IMR-90 (cell line): ENCODE measurements at places on chromosomes 7 and 10. TPM values are rescaled to one million over a fixed set of nuclear protein-coding genes. Genes with fewer than 3 reads are reported as not detected.

The ZPBP gene
- total RNA-seq: not detected in 2 replicates

The CLEC2L gene
- total RNA-seq: not detected in 2 replicates

The TASOR2 gene
- total RNA-seq: 53.6 and 64.7 TPM in 2 replicates

The PLEKHS1 gene
- not detected in 2 replicates for total RNA-seq

The RPS24 gene
- total RNA-seq: 1,664 and 2,173 TPM in 2 replicates

The WDR86 gene
- not detected in 2 replicates for total RNA-seq

The SFR1 gene
- total RNA-seq: 1.6 and 5.6 TPM in 2 replicates

The HTR7 gene
- 0.56 and 0.72 TPM in 2 replicates for total RNA-seq

GRCh38 chr10:112815269-112816032 is 134.6 kb upstream of the TCF7L2 start:
- DNase-seq: peak; percentile 67

DNA sequence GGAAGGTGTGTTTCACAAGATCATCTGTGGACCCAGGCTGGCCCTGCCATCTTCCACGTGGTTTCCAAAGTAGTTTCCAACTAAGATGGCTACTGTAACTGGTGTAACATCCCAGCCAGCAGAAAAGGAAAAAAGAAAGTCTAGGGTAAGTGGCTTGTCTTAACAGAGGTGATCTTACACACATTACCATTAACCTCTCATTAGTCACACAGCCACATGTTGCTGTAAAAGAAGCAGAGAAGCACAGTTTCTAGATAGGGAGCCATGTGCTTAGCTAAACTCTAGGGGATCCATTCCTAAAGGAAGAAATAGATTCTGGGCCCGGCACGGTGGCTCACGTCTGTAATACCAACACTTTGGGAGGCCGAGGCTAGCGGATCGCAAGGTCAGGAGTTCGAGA is 54.3 kb downstream of the ZNF438 start:
- DNase-seq: peak; percentile 47

- peak; percentile 8 for DNase-seq
These were observed 225.1 kb downstream of the TFEC start for GRCh38 chr7:115805458-115805857.

GRCh38 chr10:56698506-56698905 is 337.4 kb upstream of the ZWINT start:
- DNase-seq: no peak

- DNase-seq: no peak
These were observed 239.5 kb upstream of the DKK1 start for GRCh38 chr10:52074505-52075026.

DNA sequence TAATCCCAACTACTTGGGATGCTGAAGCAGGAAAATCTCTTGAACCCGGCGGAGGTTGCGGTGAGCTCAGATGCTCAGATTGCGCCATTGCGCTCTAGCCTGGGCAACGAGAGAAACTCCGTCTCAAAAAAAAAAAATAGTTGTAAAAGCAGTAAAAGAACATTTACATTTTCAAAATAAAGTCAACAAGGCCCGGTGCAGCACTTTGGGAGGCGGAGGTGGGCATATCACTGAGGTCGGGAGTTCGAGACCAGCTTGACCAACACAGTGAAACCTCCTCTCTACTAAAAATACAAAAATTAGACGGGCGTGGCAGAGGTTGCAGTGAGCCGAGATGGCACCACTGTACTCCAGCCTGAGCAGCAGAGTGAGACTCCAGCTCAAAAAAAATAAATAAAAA is 4.0 kb downstream of the CCAR1 start:
- no peak for DNase-seq

DNA sequence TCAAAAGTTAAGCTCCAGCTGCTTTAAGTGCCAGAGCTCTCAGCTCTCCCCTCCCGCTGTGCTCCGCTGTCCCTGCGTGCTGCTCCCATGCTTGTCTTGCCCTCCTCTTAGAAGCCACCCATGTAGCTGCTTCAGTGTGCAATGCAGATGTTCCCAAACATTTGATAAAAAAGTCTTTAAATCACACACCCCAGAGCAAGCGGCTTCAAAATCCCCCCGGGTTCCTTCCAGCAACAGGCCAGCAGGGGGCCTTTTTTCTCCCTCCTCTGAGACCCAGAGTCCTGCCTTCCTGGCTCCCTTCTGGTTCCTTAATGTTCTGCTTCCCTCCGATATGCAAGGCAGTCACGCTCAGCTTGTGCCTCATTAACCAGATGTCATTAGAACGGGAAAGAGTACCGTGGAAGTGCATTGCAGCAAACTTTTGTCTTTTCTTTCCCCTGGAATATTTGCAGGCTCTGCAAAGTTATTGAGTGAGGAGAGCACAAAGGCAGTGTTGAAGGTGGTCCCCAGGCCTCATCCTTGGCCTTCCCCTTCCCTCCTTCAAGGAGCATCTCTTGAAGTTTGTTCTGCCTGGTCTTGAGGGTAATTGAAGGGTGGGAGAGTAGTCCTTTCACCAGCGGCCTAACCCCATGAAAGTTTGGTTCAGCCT is 25.5 kb downstream of the LDB3 start:
- peak; percentile 51 for DNase-seq
